Type B pancreatic cell (in vitro differentiated cells): ENCODE measurements at places on chromosomes 2 and 18. TPM values are rescaled to one million over a fixed set of nuclear protein-coding genes. Genes with fewer than 3 reads are reported as not detected.

The SPTBN1 gene
- 193 and 214 TPM in 2 replicates for total RNA-seq

The DHRS9 gene
- total RNA-seq = 0.75 and 1.3 TPM in 2 replicates

The NETO1 gene
- 7.0 and 13.3 TPM in 2 replicates for total RNA-seq

The CRYBA2 gene
- total RNA-seq = 77.3 and 179 TPM in 2 replicates

The ERICH2 gene
- total RNA-seq = not detected in 2 replicates

The DOCK10 gene
- total RNA-seq = 1.7 and 3.5 TPM in 2 replicates

The TDRD15 gene
- 0.17 TPM in 1 of 2 replicates, not detected in the other for total RNA-seq

The GEN1 gene
- total RNA-seq = 14.6 and 21.9 TPM in 2 replicates

The LAPTM4A gene
- total RNA-seq = 196 and 229 TPM in 2 replicates

The CTDSP1 gene
- total RNA-seq = 96.4 and 112 TPM in 2 replicates

The MRPL19 gene
- total RNA-seq = 47.8 and 55.8 TPM in 2 replicates

The MLPH gene
- total RNA-seq = 14.8 and 16.7 TPM in 2 replicates

The OTX1 gene
- 10.4 and 31.9 TPM in 2 replicates for total RNA-seq

The UGT1A4 gene
- not detected in 2 replicates for total RNA-seq

The REEP1 gene
- 6.4 and 14.1 TPM in 2 replicates for total RNA-seq

The KCNJ13 gene
- total RNA-seq = 1.6 and 2.9 TPM in 2 replicates

The SERPINB12 gene
- 15.5 and 22.3 TPM in 2 replicates for total RNA-seq

The NCKAP5 gene
- total RNA-seq = 7.7 and 11.2 TPM in 2 replicates

The LIMS4 gene
- total RNA-seq = 1.0 TPM in 2 replicates

The STON1 gene
- total RNA-seq = 4.3 and 15.7 TPM in 2 replicates

The MYCN gene
- 24.6 and 68.3 TPM in 2 replicates for total RNA-seq

The EPHA4 gene
- 78.3 and 82.4 TPM in 2 replicates for total RNA-seq

The COLEC12 gene
- 6.5 and 61.3 TPM in 2 replicates for total RNA-seq

The IRS1 gene
- total RNA-seq = 16.0 and 25.9 TPM in 2 replicates

The CASP8 gene
- 6.0 and 12.9 TPM in 2 replicates for total RNA-seq

The FAP gene
- total RNA-seq = 0.71 and 27.3 TPM in 2 replicates
